ENCODE measurements at places on chromosomes 7 and 10. TPM values are rescaled to one million over a fixed set of nuclear protein-coding genes. Genes with fewer than 3 reads are reported as not detected.

The LDB1 gene
- 109 TPM for total RNA-seq

DNA sequence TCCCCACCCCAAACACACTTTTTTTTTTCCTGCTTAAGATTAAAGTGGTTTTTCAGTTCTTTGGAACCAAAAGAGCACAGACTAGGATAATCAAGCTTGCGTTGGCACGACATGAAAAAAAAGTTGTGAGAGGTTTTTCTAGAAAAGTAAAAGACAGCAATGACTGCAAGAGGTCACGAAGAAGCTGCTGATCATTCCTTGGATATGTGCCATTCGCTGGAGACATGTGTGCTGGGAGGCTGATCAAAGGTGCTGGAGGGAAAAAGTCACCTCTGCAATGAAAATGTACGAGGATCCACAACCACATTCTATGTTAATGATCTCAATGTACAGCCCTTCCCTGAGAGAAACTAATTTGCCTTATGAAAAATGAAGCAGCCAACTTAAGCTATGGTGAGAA lies 5.4 kb downstream of the AKR1B1 start:
- DNase-seq = no peak

DNA sequence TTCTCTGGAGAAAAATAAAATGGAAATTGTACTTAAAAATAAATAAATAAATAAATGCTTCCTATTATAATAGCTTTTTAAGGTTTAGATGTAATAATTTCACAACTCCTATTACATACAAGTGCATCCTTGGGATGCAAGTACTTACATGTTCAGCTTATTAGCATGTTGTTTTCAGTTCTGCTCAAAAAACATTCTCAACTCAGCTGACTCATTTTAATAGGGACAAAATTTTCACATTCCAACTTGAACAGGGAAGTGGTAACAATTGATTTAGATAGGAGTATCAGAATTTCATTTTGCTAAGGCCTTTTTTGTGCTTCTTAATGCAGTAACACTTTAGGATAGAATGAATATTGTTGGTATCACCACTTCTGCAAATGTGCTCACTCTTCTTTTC lies 16.7 kb upstream of the PAPSS2 start:
- no peak for DNase-seq

- no peak for DNase-seq
Observed at GRCh38 chr7:1761097-1761496, 91.0 kb downstream of the ELFN1 start.

DNA sequence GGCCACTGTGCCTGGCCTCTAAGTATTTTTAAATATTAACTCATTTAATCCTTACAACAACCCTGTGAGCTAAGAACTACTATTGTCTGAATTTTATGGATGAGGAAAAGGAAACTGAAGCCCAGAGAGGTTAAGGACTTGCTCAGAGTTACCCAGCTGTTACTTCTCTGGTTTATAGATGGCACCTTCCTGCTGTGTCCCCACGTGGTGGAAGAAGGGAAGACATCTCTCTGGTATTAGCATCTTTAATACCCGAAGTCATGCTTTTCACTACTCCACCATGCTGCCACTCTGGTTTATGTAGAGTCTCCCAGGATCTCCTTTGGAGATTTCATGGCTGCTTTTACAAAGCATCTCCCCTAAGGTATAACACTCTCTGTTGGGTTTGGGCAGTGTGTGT lies 105.5 kb upstream of the MKLN1 start:
- no peak for DNase-seq

The GBX1 gene
- total RNA-seq = not detected

The TMEM270 gene
- total RNA-seq = not detected

GRCh38 chr7:137999496-138000080 lies 2.3 kb downstream of the CREB3L2 start:
- no peak for DNase-seq
